ENCODE measurements at places on chromosomes 16 and 17.

- no peak for DNase-seq
These were observed 51.7 kb downstream of the ZFPM1 start for GRCh38 chr16:88504489-88505404.

DNA sequence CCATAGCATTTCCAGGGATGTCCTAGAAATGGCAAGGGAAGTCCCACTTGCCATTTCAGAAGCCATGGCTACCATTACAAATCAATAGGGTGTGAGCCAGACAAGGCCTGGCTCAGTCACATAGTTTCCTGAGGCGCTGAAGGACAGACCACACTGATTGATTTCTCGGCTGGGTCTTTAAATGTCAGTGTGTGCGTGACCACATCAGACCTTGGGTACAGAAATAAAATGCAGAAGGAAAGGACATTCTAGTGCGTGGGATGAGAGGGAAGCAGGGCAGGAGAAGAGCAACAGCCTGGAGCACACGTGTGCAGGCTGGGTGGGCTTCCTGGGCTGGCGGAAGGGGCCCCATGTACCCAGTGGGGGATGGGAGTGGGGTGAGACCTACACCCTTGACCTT lies 58.7 kb upstream of the LYRM9 start:
- DNase-seq: no peak

- no peak for DNase-seq
These were observed 159.8 kb downstream of the HS3ST3B1 start for GRCh38 chr17:14460516-14461226.

DNA sequence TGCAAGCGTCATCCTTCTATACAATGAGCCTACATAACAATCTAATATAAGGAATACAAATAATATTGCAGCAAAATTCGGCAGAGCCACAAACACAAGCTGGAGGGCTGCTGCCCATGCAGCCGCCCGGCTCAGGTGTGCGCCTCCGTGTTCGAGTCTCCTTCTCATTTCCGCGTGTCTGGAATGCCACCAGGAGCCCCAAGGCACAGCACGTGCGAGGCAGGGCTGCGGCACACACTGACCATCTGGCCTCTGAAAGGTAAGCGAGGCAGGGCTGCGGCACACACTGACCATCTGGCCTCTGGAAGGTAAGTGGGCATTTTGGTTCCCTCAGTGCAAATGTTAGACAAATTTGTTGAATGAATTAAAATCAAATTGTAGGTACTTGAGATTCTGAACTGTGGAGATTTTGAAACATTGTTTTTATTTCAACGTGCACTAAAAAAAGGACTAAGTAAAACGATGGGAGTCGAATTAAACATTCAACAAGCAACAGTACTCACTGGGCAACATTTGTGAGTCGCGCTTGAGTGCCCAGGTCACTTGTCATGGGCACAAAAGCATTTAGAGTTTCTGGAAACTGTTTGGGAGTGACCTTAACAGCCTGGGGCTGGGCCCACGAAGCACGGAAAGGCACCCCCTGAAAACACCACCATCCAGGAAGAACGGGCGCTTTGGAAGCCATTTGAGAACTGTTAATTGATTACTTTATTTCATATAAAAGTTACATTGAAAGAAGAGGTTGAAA lies 37.4 kb downstream of the ZDHHC7 start:
- no peak for DNase-seq

DNA sequence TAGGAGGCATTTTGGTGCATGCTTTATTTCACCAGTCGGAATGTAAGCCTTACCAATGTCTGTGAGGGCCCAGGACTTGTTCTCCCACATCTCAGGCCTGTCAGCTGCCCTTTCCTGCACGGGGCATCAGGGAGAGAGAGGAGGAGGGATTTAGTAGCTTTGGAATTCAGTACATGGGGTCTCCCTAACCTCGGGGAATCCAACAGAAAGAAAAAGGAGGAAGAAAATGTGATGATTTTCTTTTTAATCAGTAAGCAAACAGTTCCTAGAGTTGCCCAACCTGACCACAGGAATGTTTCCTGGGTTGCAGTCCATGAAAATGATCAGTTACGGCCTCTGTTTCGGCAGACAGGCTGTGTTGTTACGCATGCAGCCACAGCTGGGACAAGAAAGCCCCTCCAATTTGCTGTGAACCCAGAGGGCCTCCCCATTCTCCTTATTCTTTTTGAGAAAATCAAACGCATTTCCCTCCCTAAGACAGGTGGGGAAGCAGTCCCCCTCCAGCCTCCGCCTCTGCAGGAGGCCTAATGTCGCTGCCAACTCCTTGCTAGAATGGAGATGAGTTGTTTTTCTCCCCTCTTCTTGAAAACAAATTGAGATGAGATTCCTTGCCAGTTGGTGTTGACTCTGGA lies 53.1 kb upstream of the TANGO6 start:
- DNase-seq: no peak

- DNase-seq: no peak
These were observed 221.0 kb downstream of the CCDC182 start for GRCh38 chr17:57523926-57524632.

GRCh38 chr16:66382171-66382965 lies 15.9 kb downstream of the CDH5 start:
- DNase-seq: no peak

GRCh38 chr16:76524356-76524755 lies 247.2 kb downstream of the CNTNAP4 start:
- no peak for DNase-seq

GRCh38 chr17:76147211-76148014 lies 6.4 kb upstream of the FOXJ1 start:
- DNase-seq: no peak

GRCh38 chr17:2081564-2081963 lies 26.7 kb downstream of the HIC1 start:
- no peak for DNase-seq

- no peak for DNase-seq
These were observed 3.3 kb upstream of the TNFRSF13B start for GRCh38 chr17:16975277-16975651.

GRCh38 chr17:50355701-50356341 lies 9.9 kb downstream of the XYLT2 start:
- DNase-seq: no peak

- no peak for DNase-seq
These were observed 534 bp downstream of the ARL2BP start for GRCh38 chr16:57245472-57246113.

DNA sequence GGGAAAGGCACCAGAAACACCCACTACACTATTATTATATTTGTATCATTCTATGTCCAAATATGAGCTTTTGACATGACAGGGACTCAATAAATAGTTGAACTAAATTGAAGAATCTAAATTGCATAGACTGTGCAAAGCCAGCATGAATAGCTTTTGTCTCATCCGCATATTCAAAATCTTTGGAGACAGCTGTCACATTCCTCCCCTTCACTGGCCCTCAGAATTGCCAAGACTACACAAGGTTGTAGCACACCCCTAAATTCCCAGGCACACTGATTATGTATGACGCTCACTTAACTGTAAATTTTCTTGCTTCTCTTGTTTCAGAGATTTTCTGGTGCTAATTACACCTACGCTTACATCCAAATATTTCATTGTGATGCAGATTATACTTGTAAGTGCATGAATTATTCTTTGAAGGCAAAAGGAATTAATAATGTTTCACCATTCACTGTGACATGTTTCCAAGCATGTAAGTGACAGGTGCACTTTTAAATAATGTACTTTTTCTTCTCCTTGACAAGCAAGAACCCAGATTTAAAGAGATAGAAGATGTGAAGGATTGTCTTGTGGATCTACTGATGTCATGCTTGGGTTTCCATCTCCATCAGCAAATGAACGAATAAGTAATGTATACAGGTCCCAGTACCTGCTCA lies 47.5 kb downstream of the CA10 start:
- DNase-seq: no peak

DNA sequence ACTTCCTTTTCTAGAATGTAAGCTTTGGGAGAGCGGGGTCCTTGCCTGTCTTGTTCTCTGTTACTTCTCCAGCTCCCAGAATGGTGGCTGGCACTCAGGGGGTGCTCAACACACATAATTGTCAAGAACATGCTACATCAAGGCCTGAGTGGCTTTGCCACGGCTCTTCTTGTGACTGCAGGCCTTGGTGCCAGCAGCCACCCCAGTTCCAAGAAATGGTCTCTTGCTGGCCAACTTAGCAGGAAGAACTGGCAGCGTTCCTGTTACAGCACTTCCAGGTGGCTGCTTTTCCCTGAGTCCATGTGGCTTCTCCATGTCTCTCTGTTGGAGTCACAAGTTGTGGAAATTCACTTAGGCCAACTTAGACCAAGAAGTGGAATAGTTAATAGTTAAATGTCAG lies 36.1 kb downstream of the PRKCB start:
- no peak for DNase-seq

DNA sequence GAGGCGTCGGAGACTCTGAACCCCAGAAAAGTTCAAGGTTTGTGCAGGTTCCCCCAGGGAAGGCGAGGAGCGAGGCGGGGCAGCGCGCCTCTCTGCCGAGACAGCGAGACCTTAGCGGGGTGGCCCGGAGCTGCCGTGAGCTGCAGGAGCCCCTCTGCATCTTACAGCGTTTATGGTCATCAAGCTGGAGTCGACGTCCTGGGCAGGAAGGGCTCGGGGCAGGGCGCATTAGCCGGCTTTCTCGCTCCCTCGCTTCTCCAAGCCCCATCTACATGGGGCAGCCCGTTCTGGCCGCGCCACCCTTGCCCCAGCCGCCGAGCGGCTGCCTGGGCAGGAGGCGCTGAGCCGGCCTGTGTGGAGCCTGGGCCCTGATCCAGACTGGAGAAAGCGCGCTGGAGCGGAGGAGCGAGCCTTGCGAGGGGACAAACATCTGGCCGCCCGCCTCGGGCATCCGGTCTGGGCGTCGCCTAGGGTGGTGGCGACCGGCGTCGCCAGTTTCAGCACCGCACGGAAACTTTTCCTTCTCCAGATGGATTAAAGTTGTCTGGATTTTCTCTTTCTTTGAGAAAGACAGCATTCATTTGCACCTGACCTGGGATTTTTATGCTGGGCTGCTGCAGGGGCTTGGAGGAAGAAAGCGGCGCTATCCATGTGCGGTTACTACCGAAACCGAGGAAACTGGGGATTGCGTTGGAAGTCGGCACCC lies 750 bp downstream of the TMEM132E start:
- DNase-seq: no peak

DNA sequence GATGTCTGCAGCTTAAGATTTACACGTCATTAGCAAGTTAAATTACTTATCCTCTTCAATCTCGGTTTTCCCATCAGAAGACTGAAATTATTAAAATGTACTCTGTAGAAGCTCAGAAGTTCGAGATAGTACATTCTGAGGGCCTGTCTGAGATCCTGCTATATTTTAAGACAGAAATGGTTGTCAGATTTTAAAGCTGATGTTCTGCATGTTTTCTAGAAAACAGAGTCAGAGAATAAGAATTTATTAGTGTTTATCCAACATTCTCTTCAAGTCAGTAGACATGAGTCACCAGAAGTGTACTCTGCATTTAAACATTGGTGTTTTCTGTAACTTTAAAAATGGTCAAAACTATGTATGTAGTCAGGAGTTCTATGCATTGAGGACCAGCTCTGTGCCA lies 155.2 kb upstream of the MYOCD start:
- DNase-seq: no peak

- DNase-seq: no peak
These were observed 135.7 kb upstream of the FOXF1 start for GRCh38 chr16:86374603-86375130.

- DNase-seq: no peak
These were observed 1.7 kb upstream of the CES5A start for GRCh38 chr16:55876854-55877253.

GRCh38 chr17:71098071-71098470 lies 928.7 kb downstream of the KCNJ2 start:
- no peak for DNase-seq
